AG20443 (cell line): ENCODE measurements at places on chromosomes 3 and 15.

DNA sequence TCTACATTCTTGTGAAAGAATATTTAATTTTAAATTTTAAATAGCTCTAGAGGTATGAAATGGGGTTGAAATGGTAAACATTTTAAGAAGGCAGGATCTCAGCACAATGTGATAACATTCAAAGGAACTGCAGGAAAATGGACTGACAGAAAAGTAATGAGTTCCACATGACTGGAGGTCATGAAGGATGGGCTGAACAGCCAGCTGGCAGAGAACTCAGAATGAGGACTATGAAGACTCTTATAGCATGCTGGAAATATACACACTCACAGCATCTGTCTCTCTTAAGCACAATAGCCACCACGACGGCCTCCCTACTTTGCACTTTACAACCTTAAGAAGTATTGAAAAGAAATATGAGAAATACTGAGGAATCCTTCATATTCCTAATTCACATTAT, 94.7 kb downstream of the TNIK start:
- no peak for DNase-seq

GRCh38 chr3:197186887-197187588, 111.4 kb downstream of the DLG1 start:
- peak; percentile 48 for DNase-seq

DNA sequence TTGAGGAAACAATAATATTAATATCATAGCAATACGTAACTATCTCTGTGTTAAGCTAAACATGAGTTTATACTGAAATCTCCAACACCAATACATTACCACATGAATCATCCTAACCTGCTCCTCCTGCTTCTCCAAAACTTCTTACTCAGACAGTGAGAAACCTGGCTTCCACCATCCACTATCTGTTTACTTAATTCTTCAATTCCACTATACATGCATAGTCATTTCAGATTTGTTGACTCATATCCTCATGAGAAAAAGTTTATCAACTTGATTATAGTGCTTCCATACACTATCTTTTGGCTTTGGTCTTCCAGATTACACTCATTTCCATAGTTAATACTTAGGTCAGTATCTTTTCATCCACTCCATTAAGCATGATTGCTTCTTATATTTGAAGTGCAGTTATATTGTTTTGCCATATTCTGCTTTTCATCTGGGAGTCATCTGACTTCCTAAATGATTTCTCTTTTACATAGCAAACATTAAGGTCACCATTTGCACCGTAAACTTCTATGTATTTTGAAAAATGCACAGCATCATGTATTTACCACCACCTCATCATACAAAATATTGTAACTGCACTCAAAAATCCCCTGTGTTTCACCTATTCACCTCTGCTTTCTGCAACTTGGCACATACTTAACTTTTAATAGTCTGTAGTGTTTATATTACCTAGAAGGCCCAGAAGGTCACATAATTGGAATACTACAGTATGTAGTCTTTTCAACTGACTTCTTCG, 970.6 kb downstream of the DIPK2A start:
- no peak for DNase-seq

GRCh38 chr3:120436523-120437050, 14.2 kb downstream of the FSTL1 start:
- no peak for DNase-seq

DNA sequence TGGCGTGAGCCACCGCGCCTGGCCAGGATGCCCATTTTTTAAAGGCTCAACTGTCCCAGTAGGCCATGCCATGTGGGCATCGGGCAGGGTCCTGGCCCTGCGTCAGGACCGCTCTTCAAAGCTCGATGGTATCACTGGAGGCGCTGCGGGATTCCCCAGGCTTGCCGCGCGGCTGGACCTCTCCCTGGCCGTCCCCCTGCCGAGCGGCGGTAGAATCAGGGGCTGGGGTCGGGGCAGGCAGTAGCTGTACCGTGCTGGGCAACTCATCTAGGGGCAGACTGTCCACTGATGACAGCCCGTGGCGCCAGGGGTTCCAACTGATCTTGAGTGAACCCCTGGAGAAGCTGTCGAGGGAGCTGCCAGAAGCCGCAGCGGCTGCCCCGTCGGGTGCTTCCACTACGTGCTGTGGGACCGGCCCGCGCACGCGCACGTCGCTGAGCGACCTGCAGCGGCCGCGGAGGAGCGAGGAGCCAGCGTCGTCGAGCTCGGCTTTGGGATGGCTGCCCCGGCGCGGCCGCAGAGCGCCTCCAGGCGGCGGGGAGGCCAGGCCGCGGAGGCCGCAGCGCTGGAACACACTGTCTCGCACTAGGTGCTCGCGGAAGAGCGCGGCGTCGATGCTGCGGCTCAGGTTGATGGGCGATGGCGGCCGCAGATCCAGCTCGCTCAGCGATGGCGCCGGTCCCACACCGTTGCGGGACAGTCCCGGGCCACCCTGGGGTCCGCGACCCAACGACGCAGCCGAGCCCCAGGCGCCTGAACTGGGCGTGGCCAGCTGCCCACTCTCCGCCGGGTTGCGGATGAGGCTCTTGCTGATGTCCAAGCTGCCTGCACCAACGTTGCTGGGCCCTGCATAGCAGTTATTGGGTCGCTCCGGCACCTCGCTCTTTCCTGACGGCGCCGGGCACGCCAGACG, 5.8 kb downstream of the PRRT3 start:
- peak; percentile 98 for DNase-seq

- DNase-seq = peak; percentile 28
Observed at GRCh38 chr15:33293713-33294334, 16.9 kb upstream of the RYR3 start.

GRCh38 chr15:41695750-41696436, 35.7 kb downstream of the MGA start:
- no peak for DNase-seq

DNA sequence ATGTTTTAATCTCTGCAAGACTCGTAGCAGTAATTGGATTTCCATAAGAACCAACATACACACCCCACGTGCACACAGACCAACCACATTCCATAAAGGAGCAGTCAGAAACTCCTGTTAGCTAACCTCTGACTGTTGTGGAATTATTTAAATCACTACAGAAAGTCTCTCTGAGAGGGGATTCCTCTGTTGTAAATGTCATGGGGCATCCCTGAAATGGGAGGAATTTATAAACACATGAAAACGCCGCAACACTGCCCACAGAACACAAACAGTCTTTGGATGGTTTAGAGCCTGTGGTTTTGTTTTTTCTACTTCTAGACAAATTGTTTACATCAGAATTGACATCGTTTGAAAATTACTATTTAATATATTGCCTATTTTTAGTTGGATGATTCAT, 740.1 kb upstream of the GRM7 start:
- DNase-seq = no peak

- no peak for DNase-seq
Observed at GRCh38 chr3:56369914-56370313, 98.4 kb downstream of the ERC2 start.

GRCh38 chr3:2765002-2765579, 345.1 kb downstream of the IL5RA start:
- no peak for DNase-seq

- DNase-seq = no peak
Observed at GRCh38 chr3:72429589-72430353, 418.5 kb downstream of the SHQ1 start.

DNA sequence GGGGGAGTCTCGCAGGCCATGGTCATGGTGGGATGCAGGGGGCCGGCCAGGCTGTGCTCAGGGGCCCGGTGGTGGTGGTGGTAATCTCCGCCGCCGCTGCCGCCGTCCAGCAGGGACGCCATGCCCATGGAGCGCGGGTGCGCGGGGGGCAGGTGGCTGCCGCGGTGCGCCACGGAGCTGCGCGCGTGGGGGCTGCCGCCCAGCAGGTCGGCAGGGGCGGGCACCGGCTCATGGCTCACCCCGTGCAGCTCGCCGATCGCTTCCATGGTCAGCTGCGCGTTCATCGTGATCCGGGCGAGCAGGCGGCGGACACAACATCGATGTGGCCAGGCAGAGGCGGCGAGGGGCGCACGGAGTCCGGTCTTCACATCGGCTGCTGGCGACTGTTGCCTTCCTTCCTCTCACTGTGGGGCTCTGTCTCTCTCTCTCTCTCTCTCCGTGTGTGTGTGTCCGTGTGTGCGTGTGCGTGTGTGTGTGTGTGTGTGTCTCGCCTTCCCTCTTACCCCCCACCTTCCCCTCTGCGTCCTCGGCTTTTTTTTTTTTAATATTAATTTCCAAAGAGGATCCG, 451 bp downstream of the ONECUT1 start:
- DNase-seq = no peak

DNA sequence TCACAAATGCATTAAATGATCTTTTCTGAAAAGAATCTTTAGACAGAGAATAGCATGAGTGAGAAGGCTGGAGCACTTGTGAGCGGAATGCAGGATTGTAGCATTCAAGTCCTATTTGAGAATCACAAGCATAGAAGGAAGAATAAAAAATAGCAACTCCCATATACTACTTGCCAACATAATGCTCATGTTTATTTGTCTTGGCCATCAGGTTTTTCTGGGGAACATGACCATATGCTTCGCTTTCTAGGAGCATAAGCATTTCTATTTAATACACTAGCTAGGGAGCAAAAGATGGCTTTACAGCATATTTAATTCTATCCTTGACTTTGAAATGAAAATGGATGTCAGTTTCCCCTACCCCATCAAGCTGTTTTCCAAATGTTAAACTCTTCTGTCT, 170.3 kb upstream of the MITF start:
- DNase-seq = no peak

- no peak for DNase-seq
Observed at GRCh38 chr3:151992326-151993041, 119.0 kb downstream of the SUCNR1 start.

DNA sequence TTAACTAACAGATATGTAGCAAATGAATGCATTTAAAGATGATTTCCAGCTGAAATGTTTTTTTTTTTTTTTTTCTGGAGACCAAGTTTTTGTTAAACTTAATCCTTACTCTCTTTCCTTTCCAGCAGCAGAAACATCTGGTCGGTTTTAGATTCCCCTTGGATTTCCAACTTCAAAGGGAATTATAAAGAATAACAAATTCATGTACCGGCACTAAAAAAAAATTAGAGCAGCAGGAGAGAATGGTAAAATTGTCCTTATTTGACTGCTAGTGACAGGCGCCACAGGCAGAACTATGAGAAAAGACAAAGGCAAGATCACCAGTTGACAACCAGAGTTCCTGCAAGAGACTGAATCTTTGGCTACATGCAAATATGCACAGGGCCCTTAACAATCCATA, 393.3 kb downstream of the TIGIT start:
- no peak for DNase-seq

DNA sequence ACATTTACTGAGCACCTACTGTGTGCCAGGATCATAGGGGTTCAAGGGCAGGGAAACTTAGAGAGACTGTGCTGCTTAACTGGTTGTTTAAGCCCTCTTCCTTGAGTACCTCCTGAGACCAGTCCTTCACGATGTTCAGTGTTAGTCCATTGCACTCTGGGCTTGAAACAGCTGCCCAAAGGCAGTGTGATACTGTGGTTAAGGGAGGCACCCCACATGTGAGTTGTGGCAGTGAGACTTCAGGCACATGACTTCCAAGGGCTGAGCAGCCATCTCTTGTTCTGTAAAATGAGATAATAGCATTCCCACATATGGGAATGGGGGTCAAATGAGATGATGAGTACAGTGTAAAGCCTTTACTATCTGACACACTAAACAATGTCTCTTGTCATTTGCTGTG, 75.1 kb downstream of the LINGO1 start:
- no peak for DNase-seq
